Esophagus muscularis mucosa (tissue), 4 donors: ENCODE measurements at places on chromosomes 3 and 15. TPM values are rescaled to one million over a fixed set of nuclear protein-coding genes. Genes with fewer than 3 reads are reported as not detected.

DNA sequence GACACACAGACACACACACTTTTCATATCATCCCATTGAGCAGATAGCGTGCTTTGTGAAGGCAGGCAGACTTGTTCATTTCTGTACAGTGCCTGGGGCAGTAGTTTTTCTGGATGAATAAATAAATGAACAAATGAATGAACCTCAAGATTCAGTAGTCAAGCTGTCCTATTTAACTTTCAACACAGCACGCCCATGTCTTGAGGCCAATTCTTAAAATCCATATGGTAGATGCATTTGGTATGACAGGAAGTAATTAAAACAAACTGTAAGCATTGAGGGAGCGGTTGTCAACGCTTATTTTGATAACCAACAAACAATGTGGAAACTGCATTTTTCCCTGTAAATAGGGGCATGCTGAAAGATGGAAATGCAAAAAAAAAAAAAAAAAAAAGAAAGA is 80.0 kb upstream of the BNC1 start:
- no peak for DNase-seq

KBTBD13 gene
- not detected for total RNA-seq

DNA sequence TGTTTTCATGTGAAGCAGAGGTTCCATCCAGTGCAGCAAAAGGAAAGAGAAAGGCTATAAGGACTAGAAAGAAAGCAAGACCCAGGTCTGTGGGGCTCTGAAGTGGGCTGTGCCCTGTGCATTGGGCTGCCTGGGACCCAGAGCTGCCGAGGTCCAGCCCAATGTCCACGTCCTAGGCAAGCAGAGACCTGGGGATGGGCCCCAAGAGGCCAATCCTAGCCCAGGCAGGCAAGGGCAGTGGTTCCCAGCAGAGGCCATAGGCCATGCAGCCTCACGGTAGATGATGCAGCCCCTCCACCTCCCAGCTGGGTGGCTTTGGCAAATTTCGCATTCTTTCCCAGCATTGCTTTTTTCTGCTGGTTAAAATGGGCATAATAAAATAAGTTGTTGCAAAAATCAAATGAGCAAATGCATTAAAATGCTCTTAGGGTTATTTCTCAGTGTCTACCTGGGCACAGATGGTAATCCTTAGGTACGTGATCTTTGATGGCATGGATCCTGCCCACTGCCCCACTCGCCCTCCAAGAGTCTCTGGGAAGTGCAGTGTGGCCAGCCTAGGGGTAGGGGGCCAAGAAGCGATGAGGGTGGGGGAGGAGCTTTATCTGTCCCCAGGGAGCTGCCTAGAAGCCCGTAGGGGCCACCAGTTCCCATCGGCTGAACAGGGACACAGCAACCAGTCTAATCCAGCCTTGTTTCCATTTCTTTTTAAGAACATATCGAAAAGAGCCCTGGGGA is 22.3 kb upstream of the GP9 start:
- DNase-seq = no peak

LDHAL6B gene
- total RNA-seq = not detected

DNA sequence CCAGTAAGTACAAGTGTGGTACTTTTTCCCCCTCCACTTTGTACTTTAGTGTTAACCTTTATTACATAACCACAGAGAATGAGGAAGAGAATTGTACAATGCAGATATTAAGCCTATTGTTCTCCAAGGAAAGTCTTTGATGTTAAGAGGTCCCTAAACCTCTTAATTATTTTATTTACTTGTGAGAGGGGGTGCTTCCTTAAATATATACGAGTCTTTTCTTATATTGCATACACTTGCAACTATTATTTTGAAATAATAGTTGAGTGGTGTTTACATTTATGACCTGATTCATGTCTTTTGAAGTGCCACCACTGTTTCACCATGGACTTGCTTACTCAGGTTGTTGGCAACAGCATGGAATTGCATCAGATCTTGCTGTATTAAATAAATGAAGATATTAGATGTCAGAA is 10.1 kb downstream of the USP3 start:
- peak; percentile 29 for DNase-seq

DNA sequence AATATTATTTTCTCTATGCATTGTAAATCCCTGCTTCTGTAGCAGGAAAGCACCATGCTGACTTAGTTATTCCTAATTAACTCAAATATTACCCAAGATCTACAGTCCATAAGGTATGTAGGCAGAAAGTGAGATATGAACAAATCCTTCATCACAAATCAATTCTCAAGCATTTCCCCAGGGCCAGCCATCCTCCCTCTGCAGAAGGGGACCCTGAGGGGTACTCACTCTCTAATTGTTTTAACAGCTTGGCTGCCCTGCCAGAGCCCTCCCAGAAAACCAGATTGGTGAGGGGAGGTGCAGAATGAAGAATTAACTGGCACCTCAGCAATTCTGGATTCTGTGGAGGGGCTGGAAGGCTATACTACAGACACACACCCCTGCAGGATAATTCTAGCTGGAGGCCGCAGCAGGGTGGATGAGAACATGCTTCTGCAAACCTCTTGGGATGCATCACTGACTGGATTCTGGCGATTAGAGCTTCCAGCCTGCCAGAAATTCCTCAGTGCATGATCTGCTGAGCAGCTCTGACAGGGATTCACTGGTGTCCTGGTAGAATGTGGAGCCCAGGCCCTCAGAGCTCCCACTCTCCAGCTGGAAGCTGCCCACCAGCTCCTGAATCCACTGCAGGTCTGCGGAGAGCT is 88.6 kb upstream of the HERC1 start:
- DNase-seq = no peak

- DNase-seq = no peak
Observed at GRCh38 chr3:66800941-66801545, 197.1 kb upstream of the KBTBD8 start.

DNA sequence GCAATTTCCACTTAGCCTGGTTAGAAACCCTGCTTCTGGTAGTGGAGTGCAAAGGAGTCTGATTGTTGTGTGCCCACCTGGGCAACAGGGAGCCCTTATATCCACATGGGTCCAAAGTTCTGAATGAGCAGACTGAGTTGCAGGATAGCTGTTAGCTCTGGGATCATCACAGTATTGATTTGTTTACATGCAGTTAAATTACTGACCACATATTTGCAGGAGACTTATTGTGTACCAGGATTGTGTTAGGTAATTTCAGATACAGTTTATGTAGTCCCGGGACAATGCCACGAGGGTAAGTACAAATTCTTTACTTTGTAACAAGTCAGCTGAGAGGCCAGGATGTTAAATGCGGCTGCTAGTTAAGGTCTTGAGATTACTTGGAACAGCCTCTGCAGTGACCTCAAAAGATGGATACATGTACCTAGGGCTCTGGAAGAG is 18.8 kb downstream of the ARHGEF26 start:
- DNase-seq = no peak

DNA sequence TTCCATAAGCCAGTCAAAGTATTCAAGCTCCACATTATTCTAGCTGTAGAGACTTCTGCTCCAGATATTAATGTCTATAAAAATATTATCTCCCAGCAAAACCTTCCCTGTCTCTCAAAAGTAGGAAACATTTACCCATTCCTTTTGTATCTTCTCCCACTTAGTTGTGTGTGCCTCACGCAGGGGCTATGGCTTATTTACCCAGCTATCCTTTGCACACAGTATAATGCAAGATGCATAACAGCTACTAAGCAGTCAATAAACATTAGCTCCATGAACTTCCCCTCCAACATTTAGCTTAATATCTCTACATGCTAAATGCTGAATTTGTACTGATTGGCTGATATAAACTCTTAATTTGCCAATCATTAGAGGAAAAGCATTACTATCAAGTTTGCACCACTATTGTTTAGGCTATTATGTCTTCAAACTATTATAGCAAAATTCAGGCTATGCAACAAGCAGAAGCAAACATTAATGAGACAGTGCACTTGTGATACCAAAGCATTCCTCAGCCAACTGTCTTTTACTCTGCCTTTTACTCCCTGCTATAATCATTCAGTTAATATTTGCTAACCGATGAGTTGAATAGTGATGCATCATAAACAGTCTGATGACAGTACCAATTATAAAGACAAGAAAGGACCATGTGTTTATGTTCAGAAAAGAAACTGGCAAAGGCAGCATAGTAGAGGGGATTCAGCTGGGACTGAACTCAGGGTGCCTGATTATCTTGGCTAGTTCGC is 81.2 kb downstream of the PLCH1 start:
- DNase-seq = no peak

DNA sequence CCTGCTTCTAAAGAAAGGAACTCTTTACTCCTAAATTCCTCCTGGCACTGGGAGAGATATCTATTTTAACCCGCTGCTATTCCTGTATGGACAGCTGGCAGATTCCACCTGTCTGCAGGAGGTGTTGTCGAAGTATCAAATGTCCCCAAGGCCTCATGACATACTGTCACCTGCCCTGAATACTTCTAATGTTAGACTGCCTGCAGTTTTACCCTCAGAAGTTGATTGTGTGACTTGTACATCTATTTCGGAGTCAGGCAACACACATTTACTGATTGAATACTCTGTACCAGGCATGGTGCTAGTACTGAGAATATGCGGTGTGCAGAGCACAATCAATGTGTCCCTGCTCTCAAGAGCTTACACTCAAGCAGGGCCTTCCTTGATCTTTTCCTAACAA is 38.6 kb downstream of the PDZRN3 start:
- DNase-seq = no peak
